ENCODE measurements at places on chromosomes 2 and 18.

GRCh38 chr2:41068740-41069139 is 616.9 kb upstream of the SLC8A1 start:
- DNase-seq, result no peak

DNA sequence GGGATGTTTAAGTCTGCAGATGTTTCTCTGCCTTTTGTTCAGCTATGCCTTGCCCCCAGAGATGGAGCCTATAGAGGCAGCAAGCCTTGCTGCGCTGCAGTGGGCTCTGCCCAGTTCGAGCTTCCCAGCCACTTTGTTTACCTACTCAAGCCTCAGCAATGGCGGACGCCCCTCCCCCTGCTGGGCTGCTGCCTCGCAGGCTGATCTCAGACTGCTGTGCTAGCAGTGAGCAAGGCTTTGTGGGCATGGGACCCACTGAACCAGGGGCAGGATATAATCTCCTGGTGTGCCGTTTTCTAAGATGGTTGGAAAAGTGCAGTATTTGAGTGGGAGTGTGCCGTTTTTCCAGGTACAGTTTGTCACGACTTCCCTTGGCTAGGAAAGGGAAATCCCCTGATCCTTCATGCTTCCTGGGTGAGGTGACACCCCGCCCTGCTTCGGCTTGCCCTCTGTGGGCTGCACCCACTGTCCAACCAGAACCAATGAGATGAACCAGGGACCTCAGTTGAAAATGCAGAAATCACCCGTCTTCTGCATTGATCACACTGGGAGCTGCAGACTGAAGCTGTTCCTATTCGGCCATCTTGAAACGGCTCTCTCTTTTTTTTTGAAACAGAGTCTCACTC is 27.6 kb upstream of the ADAM23 start:
- DNase-seq, result no peak

DNA sequence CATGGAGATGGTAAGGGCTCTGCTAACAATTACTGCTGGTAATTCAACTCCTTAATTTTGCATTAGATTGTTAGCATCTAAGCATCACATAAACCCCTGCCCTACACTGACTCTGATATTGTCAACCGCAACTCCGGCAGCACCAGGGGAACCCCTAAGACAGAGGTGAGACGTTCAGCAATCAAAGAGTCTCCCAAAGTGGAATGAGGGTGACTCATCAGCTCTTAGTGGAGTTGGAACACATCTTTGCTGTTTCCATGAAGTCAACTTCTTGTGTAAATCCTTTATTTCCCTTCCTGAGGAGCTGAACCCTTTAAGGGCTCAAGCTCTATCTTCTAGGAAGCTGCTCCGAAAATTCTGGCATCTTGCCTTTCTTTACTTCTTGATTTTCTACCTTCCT is 52.1 kb downstream of the ABCG8 start:
- DNase-seq, result no peak

DNA sequence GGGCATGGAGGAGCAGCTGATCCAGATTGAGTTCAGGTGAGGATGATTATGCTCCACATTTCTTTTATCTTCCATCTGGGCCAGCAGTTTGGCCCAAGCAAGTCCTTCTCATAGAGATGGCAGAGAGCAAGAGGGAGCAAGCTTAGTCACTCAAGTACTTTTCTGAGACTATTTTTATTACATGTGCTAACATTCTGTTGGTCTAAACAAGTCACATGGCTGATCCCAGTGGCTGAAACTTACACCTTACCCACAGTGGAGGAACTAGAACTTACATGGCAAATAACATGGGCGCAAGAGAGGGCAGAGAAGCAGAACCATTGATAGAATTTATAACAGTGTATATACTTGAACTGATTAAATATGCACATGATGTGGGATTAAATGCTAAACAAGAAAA is 105.7 kb downstream of the KYNU start:
- DNase-seq, result no peak

- DNase-seq, result no peak
Observed at GRCh38 chr2:206259376-206260187, 14.9 kb upstream of the ZDBF2 start.

DNA sequence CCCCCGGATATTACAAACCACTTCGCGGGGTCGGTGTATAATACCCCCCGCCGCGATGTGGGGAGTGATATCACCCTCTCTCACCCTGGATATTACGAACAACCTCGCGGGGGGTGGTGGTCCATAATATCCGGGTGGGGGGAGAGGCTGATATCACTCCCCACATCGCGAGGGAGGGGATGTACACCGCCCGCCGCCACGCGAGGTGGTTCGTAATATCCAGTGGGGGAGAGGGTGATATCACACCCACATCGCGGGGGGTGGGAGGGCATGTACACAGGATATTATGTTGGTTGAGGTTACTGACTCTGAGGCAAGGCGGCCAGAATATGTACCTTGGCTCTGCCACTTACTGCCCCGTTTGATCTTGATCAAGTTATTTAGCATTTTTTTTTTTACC is 14.8 kb upstream of the CWC22 start:
- no peak for DNase-seq

DNA sequence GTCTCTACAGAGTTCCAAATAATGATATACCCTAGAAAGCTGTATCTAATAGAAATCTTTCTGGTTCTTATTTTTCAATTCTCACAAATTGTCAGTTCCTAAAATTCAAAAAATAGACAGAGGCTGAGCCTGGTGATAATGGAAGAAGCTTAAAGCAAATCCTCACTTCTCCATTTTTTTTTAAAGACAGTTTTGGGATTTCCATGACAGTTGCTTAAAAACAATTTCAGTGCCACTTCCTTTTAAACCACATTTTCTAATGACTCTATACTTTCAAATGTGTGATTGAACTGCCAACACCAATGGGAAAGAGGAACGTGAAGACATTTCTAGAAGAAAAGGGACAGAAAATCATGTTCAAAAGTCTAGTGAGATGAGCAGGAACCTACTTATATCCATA is 4.0 kb downstream of the GKN2 start:
- no peak for DNase-seq

GRCh38 chr2:128360711-128361110 is 42.0 kb upstream of the HS6ST1 start:
- no peak for DNase-seq

GRCh38 chr2:12081481-12082210 is 335.2 kb downstream of the LPIN1 start:
- DNase-seq, result peak; percentile 22

GRCh38 chr2:233033672-233034071 is 1.2 kb downstream of the NEU2 start:
- peak; percentile 61 for DNase-seq

GRCh38 chr2:20490300-20491181 is 43.7 kb downstream of the RHOB start:
- DNase-seq, result no peak

- no peak for DNase-seq
Observed at GRCh38 chr2:100390001-100390940, 27.2 kb downstream of the CHST10 start.

DNA sequence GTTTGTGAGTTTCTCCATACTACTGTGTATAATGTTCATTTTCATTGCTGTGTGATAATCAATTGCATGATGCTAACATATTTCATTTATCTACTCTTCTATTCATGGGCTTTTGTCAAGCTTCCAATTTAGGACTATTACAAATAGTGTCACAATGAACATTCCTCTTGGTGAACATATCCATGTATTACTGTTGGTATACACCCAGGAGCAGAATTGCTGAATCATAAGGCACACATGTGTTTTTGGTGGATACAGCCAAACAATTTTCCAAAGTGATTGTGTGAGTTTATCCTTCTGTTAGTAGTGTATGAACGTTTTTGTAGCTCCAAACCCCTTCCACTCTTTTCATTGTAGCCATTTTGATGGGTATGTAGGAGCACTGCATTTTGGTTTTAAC is 101.6 kb upstream of the COPS8 start:
- DNase-seq, result no peak

DNA sequence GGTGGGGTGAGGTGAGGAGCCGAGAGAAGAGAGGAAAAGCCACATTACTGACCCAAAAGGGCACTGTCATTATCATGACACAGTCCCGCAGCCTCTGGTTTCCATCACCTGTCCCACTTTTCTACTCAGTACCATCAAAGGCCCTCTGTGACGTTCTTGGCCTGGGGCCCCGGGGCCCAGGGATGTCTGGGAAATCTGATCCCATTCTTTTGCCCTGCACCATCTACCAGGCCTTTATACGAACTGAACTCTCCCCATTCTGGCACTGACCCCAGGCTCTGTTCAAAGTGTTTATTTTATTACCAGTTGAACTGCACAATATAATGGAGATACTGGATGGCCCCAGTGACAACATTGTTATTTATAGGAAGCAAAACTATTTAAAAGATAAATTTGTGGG is 89.1 kb downstream of the COL6A3 start:
- no peak for DNase-seq

DNA sequence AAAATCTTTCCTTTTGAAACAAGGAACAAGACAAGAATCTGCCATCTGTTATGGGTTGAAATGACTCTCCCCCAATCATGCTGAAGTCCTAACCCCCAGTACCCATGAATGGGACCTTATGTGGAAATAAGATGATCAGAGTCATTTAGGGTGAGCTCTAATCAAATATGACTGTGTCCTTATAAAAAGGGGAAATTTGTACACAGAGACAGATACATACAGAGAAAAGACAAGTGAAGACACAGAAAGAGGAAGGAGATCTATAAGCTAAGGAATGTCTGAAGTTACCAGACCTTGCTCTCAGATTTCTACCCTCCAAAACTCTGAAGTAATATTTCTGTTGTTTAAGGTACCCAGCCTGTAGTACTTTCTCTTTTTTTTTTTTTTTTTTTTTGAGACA is 15.7 kb downstream of the TGFBRAP1 start:
- DNase-seq, result no peak

DNA sequence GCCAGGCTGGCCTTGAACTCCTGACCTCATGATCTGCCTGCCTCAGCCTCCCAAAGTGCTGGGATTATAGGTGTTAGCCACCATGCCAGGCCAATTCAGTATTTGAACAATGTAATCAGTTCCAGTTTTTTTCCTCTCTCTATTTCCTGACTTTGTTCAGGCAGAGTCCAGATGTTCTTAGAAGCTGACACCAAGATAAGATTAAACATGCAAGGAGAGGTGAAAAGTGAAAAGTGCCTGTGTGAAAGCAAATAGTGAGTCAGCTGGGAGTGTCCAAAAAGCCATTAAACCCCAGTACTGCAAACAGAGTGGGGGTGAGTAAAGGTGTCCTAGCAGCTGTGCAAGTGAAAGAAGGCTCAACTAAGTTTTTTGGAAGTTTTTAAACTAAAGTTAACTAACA is 231.5 kb downstream of the PTH2R start:
- DNase-seq, result no peak

- peak; percentile 19 for DNase-seq
Observed at GRCh38 chr2:100470898-100471514, 724 bp downstream of the NMS start.

DNA sequence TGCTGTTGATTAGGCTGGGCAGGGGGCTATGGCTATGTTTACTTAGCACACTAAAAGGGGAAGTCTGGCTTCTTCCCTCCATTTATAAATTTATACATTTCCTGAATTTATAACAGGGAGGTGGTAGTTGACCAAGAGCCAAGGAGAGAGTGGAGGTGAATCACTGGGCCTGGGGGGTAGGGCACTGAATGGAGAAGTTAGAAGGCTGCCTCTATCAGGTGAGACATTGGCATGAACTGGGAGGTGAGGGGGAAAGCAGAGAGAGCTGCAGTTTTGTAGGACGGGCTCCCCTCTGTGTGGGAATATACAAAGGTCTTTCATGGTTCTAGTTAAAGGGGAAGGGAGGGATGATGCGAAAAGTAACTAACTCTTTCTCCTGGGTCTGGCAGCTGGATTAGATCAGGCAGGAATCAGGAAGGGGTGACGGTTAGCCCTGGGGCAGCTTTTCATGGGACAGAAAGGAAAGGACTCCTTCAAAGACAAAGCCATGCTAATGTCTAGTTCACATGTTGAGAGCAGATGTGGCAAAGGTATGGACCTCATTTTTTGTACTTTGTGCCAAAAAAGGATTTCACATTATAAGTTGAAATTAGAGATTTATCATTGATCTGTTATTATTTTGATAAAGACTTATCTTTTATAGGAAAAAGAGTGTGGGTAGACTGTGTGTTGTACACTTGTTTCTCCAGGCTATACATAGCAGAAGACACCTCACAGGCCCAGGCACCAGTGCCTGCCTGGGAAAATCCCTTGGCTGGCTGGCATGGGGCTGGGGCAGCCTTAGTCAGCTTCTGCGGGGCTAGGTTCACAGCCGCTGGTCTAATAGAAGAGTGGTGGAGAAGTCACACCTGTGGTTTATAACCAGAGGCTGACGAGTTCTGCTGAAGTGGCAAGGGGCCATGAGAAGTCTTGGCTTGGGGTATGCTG is 158.7 kb downstream of the CLIP4 start:
- no peak for DNase-seq

DNA sequence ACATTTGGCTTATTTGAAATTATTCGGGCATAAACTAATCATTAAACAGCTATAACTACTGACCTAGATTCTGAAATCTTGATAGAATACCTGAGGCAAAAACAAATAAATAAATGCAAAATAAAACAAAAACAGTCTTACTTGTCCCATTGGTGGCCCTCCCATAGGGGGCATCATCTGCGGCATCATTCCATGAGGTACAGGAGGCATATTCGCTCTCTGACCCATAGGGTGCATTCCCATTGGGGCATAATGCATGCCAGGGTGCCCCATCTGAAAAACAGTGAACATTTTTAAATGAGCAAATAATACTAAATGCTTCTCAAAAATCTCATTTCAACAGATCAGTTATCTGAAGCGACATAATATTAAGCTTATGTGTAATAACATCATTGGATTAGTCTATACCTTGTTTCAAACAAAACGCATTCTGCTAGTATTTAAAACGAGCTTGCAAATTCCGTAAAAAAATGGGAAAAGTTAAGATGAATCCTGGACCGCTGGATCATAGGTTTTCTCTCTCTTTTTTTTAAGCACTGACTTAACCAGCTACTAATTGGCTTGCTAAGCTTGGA is 1.3 kb downstream of the PRPF40A start:
- DNase-seq, result peak; percentile 48

- no peak for DNase-seq
Observed at GRCh38 chr2:98548920-98549818, 59.1 kb downstream of the COA5 start.

- no peak for DNase-seq
Observed at GRCh38 chr2:195706161-195706900, 49.3 kb downstream of the SLC39A10 start.

- no peak for DNase-seq
Observed at GRCh38 chr2:18290386-18290785, 270.1 kb downstream of the RDH14 start.

DNA sequence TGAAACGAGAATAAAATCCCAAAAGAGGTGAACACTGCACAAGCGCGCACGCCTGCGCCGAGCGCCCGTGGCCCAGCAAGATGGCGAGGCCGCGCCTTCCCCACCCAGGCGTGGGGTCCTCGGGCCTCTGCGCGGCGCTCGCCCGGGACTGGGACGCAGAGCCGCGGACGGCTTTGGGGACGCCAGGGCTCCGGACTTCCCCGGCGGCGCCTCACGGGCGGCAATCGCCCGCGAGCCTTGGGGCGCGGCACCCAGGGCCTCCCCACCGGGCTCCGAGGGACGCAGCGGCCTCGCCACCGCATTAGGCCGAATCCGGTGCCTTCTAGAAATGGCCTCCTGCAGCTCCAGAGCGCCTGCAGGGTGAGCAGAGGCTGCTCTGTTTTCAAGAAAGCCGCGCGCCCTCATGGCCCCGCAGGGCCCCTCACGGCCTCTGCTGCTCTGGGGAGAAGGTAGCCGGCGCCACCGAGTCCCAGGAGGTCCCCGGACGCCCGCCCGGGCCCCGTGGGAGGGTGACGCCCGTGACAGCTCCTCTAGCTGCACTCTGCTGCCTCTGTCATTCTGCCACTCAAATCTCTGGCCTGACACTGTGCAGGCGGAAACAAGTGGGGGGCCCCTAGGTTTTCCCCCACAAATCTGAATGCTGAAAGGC is 35.9 kb upstream of the POMC start:
- no peak for DNase-seq

GRCh38 chr2:16208241-16208797 is 268.0 kb downstream of the MYCN start:
- DNase-seq, result no peak
